Activated naive CD4-positive, alpha-beta T cell treated with anti-CD3 and anti-CD28 coated beads, Interleukin-2, amount 10 ng/mL, durations not matched to agents 7 days and 5 days (primary cell): ENCODE measurements at places on chromosomes 7 and 10.

GRCh38 chr7:37923996-37924395 lies 3.6 kb downstream of the EPDR1 start:
- DNase-seq, result no peak

DNA sequence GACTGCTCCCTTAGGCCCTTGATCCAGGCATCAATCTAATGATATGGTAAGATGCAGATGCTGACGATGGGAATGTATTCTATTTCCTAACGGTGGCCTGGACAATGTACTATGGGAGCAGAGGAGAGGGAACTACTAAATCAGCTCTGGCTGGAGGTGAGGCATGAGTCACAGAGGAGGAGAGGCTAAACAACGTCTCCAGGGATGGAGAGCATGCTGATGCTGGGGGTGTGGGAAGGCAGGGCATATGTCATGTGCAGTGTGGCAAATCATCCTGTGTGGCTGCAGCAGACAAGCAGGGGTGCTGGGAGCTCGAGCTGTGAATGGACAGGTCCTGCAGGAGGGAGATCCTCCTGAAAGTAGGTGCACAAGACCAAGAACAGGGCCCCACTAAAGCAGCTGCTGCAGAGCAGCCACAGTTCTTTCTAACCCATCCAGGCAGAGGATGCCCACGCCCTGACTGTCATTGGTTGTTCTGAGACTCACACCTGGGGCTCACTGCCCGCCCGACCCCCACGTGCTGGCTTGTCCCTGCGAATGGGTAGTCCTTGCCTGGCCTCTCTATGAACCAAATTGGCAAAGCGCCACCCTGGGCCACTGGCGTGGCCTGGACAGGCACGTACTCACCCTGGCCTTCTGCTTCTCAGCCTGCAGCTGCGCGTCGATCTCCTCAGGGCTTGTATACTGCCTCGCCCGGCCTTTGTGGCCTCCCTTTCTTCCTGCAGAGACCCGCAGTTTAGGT lies 4.0 kb downstream of the PDAP1 start:
- DNase-seq, result no peak

DNA sequence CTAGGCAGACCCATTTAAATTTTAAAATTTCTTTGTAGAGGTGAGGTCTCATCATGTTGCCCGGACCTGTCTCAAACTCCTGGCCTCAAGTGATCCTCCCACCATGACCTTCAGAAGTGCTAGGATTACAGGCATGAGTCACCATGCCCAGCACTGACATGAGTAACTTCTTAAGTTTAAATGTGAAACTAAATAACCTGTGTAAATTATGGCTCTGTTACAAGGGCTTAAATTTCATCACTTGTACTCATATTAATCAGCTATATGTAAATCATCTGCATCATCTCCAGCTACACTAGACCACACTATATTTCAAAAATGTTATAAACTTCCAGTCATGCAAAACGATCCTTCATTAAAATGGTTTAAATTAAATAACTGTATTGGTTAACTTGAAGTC lies 56.1 kb downstream of the ATAD1 start:
- DNase-seq, result no peak

DNA sequence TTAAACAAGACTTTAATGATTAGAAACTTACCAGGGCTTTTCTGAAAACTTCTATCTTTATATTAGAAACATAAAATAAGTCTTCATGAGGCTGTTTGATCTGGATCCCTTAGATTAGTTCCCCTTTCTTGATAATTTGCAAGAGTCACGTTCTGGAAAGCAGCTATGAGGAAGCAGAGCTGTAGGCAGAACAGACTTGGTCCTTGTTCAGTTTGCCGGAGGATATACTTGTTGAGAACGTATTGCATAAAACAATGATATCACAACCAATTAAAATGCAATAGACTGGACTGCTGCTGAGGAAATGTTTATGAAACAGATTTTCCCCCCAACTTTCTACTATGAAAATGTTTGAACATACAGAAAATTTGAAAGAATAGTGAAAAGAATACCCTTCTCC lies 2.8 kb downstream of the SAMD9L start:
- no peak for DNase-seq

- DNase-seq, result no peak
Observed at GRCh38 chr7:23653942-23654341, 26.1 kb upstream of the FAM221A start.

GRCh38 chr7:77697535-77697831 lies 1.2 kb downstream of the RSBN1L start:
- DNase-seq, result no peak

DNA sequence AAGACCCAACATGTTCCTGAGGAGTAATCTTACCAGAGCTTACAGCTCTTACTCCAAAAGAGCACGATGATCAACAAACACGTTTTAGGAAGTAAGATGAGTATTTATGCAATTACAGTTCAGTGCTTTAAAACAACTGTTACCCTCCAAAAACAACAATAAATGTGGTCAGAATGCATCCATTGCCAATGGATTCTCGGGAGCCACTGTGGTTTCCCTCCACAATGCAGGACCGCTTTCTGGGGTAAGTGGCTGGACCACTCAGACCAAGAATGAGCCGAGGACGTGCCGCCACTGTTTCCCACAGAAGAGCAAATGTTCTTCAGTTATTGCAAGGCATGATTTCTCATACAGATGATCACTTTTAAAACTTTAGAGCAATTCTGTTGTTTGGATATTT lies 232.3 kb upstream of the MKLN1 start:
- DNase-seq, result no peak

DNA sequence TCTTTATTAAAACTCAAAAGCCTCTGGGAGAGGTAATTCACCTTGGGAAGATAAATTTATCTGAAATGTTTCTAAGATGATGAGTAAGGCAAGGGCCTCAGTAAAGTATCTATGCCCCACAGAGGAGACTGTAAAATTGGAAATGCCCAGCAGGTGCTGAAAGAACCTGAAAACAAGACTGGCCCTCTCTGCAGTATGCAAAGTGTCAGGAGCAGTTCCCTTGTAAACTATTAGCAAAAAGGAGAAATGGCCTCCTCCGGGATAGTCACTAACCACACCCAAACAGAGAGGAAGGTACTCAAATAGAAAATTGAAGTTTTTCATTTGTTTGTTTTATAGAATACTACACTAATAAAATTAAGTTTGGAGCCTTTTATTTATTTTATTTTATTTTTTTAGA lies 81.2 kb downstream of the FZD1 start:
- no peak for DNase-seq

GRCh38 chr10:11863353-11864109 lies 40.4 kb downstream of the PROSER2 start:
- DNase-seq, result peak; percentile 74

- no peak for DNase-seq
Observed at GRCh38 chr10:8511026-8511425, 456.5 kb downstream of the GATA3 start.

DNA sequence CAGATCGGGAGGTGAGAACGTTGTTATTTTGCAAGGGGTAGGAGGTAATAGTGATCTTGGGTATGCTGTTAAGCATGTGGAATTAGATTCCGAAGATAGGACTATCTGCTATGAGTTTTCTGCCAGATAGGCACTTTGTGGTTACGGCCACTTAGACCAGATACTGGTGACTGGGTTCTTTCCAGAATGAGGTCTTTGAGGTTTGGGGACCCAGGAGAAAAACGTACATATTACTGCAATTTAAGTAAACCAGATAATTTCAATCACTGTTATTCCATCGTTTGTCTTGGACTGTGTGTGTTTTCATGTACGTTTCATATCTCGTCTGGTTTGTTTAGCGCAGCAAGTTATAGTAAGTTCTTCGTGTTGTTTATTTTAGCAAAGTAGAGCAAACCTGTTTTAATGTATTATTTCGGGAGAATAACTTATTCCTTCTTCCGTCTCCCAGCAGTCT lies 312 bp downstream of the ARL4A start:
- DNase-seq, result no peak
